ENCODE measurements at places on chromosomes 3 and 15.

GRCh38 chr3:178823150-178823549, 248.5 kb downstream of the ZMAT3 start:
- DNase-seq = no peak

DNA sequence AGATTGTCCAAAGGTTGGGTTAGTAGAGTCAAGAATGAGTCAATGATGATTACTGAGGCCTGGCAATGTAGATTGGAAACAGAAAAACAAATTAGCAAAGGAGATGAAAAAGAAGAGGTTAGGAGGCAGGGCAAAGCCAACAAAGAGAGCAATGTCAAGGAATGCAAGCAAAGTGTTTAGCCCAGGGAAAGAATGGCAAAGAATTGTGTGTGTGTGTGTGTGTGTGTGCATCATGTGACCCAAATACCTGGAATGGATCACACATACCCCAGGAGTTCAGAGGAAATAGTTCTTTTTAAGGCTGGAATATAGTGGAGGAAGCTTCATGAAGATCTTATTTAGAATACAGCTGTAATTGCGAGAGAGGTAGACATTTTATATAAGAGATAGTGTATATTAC, 831.7 kb upstream of the ARPP21 start:
- DNase-seq = no peak

- DNase-seq = no peak
Observed at GRCh38 chr15:86608461-86609205, 529.0 kb downstream of the AGBL1 start.

DNA sequence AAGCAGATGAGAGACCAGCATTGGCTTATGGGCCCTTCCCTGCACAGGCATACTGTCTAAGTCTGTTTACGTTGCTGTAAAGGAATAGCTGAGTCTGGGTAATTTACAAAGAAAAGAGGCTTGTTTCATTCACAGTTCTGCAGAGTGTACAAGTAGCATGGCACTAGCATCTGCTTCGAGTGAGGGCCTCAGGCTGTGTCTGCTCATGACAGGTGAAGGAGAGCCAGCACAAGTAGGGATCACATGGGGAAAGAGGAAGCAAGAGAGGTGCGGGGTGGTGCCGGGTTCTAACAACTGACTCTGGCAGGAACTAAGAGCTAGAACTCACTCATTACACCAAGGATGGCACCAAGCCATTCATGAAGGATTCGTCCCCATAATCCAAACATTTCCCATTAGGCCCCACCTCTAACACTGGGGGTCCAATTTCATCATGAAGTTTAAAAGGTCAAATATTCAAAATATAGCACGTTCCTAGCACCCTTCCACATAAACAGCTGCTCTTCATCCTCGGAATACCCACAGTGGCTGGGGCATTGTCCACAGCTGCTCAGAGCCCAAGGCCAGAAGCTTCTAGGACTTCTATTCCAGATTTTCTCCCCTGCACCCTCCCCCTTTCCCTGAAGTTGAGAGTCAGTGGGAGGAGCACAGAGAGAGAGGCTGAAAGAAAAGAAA, 5.6 kb downstream of the RTP3 start:
- no peak for DNase-seq

DNA sequence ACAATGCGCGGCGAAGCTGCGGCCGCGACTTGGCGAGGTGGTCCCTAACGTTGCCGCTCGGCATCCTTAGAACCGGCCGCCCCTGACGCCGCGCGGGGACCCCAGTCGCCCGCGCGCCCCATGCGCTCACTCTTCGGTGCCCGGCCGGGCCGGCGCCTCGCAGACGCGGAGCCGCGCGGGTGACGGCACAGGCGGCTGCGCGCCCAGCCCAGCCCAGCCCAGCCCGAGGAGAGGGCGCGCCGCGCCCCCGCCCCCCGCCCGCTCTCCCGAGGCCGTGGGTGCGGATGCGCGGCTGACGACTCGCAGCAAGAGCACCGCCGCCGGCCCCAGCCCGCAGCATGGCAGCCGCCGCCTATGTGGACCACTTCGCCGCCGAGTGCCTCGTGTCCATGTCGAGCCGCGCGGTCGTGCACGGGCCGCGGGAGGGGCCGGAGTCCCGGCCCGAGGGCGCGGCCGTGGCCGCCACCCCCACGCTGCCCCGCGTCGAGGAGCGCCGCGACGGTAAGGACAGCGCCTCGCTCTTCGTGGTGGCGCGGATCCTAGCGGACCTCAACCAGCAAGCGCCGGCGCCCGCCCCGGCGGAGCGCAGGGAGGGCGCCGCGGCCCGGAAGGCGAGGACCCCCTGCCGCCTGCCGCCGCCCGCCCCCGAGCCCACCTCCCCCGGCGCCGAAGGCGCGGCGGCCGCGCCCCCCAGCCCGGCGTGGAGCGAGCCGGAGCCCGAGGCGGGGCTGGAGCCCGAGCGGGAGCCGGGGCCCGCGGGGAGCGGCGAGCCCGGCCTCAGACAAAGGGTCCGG, 437 bp downstream of the KLF13 start:
- DNase-seq = peak; percentile 60

DNA sequence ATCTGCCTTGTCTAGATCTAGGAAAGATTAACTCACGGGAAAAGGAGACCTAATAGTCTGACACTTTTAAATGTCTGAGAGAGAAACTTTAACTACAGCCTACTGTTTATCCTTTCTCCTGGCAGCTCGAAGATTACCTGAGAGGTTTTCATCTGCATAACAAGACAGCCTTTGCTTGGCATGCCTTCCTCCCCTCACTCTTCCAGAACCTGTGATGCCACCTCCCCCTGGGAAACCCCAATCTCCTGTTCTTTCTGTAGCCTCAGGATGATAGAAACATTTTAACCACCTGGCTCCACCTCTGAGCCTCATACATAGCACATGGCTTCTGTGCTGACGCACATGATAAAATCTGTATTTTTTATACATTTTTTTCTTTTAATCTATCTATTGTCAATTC, 420.8 kb downstream of the CNTN6 start:
- DNase-seq = no peak

- DNase-seq = no peak
Observed at GRCh38 chr3:163508206-163508605, 1570.1 kb downstream of the SI start.

DNA sequence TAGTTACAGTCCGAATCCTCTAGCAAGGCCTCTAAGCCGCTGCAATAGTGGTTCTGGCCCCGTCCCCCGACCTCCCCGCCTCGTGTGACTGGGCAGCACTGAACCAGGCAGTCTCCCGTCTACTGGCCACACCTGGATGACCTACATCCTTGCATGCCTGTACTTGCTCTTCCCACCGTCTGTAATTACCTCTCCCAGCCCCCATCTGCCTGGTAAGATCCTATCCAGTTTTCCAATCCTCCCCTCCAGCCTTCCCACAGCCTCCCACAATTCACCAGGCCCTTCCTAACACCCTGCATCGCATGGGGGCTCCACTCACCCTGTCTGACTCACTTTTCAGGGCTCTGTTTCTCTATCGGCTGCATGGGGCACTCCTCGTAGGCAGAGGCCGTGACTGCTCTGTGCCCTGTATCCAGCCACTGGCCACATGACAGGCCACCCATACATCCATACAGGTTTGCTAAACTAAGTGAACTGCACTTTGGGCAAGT, 32.8 kb downstream of the XXYLT1 start:
- no peak for DNase-seq

DNA sequence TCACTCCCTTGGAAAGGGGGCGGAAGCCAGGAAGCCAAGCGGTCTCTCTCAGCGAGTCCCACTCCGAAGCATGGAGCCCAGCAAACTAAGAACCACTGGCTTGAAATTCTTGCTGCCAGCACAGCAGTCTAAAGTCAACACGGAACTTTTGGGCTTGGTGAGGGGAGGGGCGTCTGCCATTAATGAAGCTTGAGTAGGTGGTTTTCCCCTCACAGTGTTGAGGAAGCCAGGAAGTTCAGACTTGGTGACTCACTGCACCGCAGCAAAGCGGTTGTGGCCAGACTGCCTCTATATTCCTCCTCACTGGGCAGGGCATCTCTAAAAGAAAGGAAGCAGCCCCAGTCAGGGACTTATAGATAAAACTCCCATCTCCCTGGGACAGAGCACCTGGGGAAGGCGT, 665.4 kb upstream of the CBLB start:
- peak; percentile 43 for DNase-seq

DNA sequence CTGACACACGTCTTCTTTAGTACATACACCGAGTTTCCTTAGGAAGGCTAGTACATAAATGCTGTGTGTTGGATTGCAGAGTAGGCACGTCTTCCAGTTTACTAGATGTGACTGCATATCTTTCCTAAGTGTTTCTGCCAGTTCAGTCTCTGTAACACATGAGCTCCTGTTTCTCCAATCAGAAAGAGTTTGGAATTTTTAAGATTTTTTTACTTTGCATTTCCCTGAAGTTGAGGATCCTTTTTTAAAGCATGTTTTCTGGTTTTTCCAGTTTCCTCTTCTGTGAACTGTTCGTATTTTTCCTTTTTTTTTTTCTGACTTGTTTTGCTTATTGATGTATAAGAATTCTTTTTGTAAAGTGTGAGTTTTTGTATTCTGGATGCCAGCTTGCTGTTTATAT, 7.5 kb upstream of the POLR2M start:
- DNase-seq = no peak

GRCh38 chr3:196642434-196642833, 2.9 kb downstream of the NRROS start:
- DNase-seq = no peak

DNA sequence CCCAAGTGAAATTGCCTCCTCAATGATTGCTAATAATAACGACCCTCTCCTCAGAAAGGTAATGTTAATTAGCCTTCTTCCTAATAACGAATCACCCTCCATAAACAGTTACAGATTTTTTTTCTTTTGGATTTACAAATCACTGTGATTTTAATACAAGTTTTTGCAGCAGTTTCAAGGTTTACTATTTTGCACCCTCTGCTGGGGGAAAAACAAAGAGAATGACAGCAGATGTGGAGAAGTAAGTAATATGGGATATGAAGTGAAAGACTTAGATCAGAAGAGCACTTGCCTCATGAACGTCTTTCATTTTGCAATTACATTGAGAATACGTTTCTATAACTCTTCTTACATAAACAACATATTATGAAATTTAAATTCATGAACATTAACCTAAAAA, 16.1 kb upstream of the CNTN3 start:
- DNase-seq = no peak

DNA sequence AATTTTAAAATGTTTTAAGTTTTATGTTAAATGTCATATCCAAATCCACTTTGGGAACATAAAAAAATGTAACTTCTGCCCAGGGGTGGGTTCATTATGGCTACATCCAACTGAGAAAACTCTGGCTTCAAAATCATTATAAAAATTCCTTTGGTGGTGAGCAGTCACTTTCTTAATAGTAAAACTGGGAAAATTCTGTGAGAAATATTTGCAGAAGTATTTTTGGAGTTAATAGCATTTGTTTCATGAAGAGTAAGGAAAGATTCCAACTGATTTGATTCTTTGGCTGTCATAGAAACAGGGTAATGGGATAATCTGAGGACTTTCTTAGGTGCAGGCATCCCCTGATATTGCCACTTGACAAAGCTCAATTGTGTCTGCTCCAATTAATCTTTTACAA, 38.8 kb downstream of the CPA3 start:
- no peak for DNase-seq

DNA sequence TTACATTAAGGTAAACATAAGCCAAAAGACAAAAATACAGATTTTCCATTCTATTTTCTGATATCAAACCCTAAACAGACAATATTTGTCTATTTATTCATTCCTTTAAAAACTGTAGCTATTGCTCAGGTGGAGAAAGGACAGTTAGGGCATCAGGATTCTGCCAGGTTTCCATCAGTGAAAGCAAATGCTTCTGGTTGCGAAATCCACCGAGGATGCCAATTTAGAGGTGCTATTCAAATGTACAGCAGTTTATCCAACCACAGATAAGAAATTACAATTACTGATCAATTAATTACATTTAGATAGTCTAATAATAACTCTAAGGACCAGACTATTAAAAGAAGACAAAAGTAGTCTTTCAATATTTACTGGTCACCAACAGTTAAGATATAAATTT, 3.9 kb downstream of the TOMM70 start:
- no peak for DNase-seq

GRCh38 chr3:16064642-16065414, 109.7 kb upstream of the GALNT15 start:
- no peak for DNase-seq

- DNase-seq = no peak
Observed at GRCh38 chr3:76049776-76050175, 264.4 kb upstream of the ZNF717 start.

- no peak for DNase-seq
Observed at GRCh38 chr3:141227752-141228151, 3.9 kb upstream of the PXYLP1 start.

- no peak for DNase-seq
Observed at GRCh38 chr15:71691458-71692417, 118.6 kb upstream of the NR2E3 start.

DNA sequence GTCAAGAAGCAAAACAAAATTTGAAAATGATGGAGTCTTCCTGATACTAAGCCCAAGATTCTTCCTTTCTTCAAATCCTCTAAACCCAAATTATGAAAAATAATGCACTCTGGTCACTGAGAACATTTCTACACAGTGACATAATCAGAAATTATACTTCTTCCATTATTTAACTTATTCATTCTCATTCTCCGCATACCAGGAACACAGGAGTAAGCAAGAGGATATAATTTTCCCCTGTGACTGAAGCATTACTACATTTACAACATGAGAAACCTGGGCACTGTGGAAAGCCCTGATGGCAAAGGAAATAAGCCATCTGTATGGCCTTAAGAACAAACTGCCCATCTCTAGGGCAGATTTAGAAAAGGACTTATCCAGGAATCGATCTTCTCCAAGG, 47.0 kb downstream of the EXD1 start:
- no peak for DNase-seq

DNA sequence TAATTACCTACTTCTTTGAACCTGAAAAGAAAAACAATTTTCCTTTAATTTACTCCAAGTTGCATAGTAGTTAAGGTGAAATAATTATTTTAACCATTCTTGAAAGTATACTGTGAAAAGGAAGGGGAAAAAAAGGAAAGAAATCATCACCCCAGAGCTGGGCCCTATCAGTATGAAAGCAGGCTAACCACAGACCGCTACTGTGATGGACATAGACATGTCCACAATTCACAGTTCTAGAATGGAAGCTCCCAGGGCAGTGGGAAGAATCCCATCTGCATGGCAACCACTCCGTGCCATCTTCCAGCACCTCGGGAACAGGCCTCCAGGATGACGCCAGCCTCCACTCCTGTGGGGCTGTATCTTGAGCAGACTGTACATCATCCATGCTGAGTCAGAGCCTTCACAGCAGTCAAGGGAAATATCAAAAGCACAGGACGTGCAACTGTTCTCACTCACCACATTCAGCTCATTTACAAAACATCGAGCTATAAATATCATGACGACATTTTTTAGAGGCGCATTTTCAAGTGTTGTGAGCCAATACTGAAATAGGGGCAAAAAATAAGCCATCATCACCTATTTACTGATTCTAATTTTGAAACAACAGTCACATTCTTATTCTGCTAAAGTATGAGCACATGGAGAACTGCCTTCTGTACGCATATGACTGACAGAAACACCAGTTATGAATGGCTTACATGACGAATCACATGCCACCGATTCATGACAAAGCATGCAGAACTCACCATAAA, 119.7 kb downstream of the SNRK start:
- no peak for DNase-seq

DNA sequence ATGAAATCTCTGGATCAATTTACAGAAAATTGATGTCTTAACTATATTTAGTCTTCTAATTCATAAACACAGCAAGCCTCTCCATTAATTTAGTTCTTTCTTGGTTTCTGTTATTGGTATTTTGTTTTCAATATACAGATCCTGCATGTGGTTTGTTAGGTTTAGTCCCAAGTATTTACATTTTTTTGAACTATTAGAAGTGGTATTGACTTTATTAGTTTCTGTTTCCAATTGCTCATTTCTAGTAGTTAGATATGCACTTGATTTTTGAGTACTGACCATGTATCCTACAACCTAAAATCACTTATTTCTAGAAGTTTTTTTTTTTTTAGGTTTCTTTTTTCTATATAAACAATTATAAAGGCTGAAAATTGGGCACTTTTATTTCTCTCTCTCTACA, 335.9 kb downstream of the CHST2 start:
- no peak for DNase-seq
